ENCODE measurements at places on chromosomes 3 and 15.

- no peak for DNase-seq
These were observed 95.4 kb upstream of the SNRPA1 start for GRCh38 chr15:101390462-101390861.

DNA sequence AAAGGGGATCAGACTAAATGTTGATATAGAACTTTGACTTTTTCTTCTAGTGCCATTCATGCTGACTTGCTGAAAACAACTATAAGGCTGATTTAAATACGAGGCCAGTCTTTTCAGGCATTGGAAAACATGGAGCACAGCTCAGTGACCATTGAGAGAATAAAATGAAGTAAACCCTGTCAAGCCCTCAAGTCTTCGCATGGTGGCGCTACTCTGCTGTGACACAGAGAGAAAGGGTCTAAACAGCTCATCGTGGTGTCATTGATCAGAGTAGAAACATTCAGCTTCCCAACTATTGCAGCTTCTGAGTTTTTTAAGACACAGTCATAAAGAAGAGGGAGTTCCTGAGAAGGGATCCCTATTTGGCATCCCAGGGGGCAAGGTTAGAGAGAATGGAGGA lies 716.2 kb downstream of the DIPK2A start:
- DNase-seq: no peak

- DNase-seq: no peak
These were observed 271.0 kb upstream of the TBL1XR1 start for GRCh38 chr3:177468331-177468730.

DNA sequence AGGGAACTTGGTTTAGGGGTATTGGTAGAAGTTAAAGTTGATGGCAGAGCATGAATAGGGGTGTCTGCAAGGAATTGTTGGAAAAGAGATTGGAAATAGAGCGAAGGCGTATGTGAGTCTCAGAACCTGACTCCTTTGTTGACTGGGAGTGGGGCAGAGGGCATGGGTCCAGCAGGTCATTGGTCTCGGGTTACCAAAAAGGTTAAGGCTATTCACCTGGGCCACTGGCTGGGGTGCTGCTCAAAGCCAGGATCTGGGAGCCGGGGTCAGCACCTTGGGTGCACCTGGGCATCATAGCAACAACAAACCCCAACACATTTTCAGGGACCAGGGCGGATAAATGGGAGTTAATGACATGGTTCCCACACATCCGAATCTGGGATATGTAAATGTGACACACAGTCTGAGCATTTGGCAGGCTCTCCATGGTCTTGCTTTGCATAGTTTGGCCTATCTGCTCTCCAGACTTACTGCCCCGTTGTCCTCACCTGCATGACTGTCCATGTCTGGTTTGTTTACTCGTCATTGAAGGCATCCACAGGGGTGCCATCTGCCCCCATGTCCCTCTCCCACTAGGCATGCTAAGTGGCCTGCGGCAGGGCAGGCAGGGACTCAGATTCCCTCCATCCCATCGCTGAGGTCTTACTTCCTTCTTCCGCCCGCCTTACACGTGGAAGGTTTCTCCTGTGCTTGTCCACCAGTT lies 10.1 kb downstream of the KLF13 start:
- DNase-seq: no peak

GRCh38 chr3:12444582-12445471 lies 39.5 kb upstream of the TSEN2 start:
- no peak for DNase-seq

- no peak for DNase-seq
These were observed 267.0 kb downstream of the CHL1 start for GRCh38 chr3:463252-464192.

GRCh38 chr3:14119651-14120050 lies 5.0 kb downstream of the CHCHD4 start:
- no peak for DNase-seq

DNA sequence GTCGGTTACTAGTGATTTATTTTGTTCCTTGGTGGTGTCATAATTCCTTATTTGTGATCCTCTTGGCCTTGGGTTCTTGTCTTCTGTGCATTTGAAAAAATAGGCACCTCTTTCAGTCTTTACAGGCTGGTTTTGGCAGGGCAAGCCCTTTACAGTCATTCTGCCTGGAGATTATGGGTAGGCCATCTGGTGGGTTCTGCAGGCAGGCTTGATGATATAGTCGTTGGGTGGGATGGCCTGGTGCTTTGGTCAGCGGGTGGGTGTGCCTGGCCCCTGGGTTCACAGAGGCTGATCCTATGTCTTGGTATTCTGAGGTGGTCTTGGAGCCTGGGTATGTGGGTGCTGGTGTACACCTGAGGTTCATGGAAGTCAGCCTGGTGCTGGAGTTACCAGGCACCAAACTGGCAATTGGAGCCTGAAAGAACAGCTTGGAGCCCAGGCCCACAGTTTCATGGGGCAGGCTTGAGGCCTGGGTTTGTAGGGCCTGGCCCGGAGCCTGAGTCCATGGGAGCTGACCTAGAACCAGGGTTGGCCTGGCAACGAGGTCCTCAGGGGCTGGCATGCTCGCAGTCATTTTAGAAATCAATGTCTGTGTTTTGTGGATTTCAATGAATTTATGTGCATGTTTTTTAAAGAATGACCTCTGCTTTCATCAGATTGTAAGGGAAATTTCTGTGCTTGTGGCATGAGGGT lies 63.3 kb downstream of the DOCK3 start:
- DNase-seq: no peak

- no peak for DNase-seq
These were observed 103.0 kb upstream of the TBL1XR1 start for GRCh38 chr3:177300039-177300833.

- DNase-seq: no peak
These were observed 556.7 kb downstream of the FGF12 start for GRCh38 chr3:192170659-192171058.

DNA sequence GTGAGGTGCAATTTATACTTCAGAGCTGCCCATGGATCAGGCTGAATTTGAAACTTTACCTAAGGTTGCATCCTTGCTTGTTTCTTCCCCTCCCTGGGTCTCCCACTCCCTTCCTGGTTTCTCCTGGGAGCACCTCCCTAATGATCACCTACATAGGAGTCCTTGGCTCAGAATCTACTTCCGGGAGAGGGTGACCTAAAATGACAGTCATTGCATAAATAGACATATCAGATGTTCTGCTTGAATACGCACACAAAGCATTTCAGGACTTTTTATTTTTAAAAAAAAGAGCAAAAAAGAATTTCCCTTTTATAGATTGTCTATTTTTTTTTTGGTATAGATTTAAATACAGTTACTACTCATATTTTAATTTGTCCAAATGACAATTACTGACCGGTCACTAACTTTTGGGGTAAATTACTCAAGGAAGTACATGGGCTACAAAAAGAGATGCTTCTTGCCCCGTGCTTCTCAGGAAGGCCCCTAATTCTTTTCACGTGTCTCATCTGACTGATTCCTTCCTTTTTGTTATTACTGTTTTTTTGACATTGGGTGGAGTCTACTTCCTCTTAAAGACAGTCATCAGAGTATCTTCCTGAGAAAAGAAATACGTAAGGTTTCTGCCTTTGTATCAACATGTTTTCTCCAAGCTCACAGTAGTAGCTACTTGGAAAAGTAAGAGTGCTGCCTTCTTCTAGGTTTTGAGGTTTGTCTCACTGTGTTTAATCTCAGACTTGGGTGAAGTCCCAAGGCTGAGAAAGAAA lies 4.9 kb upstream of the MYZAP start:
- no peak for DNase-seq

DNA sequence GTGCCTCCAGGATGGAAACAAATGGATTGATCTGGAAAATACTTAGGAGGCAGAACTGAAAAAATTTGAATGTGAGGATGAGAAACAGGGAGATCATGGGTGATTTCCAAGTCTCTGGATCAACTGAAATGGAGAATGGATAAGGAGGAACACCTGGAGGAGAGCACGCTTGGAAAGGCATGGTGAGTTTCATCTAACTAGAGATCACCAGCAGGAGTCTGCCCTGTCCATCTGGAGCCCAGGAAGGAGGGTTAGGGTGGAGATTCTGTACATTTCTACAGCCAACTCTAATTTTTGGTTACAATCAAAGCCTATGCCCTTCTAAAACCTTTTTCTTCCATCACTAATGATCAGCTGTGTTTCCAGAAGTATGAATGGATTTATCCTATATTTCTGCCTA lies 995.9 kb upstream of the CFAP20DC start:
- no peak for DNase-seq

GRCh38 chr3:42747581-42747980 lies 25.5 kb downstream of the CCDC13 start:
- DNase-seq: peak; percentile 16

DNA sequence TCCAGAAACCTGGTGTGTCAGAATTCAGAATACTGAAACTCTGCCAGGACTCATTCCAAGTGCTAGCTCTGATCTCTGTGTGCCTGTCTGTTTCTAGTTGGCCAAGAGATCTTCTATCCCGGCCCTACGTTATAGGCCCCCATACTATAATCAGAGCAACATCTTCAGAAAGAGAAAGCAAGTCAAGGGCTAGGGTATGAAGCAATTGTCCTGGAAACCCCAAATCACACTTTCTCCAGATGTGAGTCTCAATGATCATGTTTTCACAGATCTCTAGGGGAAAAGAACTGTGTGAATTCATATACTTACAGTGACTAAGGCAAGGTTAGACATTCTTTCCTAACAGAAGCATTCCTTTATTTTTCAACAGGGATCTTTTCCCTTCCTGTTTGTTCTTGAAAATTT lies 309.7 kb downstream of the SLC9A9 start:
- DNase-seq: no peak

DNA sequence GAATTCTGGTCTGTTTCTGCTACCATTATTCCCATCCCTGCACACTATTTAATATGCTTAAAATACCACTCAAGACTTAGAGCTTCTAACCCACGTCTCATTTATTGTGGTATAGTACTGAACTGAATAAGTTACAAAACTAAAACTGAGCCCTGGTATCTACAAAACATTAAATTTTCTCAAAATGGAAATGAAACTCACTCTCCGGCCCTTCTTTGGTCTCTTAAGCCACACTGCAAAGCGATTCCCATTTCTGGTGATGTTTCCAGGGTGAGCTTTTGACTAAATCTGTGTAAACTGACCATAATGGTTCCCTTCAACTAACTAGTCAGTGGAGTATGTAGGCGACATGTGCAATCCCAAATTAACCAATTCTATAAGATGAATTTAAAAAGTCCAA lies 18.6 kb downstream of the KPNA4 start:
- no peak for DNase-seq

DNA sequence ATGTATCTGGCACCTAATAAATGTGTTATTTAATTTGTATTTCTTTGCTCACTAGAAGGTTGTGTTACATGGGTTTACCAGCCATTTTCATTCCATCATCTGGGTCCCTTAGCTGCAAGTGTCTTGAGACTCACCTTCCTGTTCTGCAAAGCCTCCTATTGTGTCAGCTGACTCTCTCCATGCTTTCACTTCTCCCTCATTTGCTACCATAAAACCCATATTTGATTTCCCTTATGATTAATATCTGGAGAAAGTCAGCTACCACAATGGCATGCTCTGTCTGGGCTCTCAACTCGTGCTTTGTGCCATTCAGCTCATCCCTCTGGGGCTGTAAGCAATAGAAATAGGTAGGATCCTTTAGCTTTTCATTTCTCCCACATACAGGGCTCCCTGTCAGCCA lies 79.5 kb upstream of the EIF1B start:
- DNase-seq: no peak

GRCh38 chr3:9409981-9410854 lies 12.8 kb downstream of the SETD5 start:
- DNase-seq: no peak

DNA sequence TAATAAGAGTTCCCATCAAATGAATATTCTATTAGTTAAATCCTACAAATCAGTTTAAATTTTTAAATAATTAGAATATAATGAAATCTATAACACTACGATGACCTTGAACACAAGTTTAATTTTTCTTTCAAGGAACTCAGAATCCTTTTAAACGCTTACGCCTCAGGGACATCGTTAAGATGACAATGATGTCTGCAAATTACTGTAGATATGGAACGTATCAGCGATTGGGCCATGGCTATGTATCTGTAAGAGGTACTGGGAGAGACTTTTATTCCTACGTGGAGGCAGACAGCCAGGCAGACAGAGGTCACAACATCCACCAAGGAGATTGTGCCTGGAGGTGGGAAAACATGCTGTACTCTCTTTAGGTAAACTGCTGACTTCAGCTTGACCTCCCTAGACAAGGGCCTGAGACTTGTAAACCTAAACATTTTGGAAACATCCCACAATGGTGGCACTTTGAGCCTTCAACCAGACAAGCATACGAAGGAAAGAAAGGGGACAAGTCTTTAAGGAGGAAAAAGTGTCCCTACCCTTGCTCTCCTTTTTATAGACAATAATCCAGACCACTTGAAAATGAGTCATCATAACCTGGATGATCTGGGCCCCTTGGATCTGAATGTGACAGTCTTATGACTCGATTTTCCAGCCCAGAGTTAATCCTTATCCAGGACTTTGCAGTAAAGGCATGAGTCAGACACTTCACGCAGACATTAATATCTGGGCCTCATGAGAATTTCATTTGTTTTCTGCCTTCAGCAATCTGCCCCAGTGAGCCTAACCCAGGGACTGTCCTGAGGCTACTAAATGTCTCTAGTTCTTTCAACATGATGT lies 6.8 kb upstream of the LDHAL6B start:
- no peak for DNase-seq

GRCh38 chr3:100782348-100782747 lies 73.1 kb downstream of the TFG start:
- no peak for DNase-seq

GRCh38 chr3:15409774-15410173 lies 17.6 kb downstream of the METTL6 start:
- DNase-seq: no peak

- DNase-seq: no peak
These were observed 175.4 kb downstream of the TBC1D2B start for GRCh38 chr15:77901921-77902750.

DNA sequence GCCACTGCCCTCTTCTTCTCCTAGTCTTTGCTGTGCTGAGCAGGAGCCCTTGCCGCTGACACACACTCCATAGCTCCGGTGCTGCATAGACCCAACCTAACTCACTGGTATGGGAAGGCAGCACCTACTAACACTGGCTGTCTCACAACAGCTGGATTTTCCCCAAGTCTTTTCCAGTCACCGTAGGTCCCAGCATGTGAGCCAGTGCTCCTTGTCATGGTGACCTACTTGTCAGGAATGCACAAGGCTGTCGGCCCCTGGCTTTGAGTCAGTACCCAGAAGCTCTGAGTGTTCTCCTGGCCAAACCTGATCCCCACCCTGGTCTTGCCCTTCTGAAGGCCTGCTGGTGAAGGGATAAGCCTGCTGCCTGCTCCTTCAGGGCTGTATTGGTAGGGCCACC lies 25.7 kb downstream of the AMOTL2 start:
- DNase-seq: no peak

- no peak for DNase-seq
These were observed 87.7 kb upstream of the LIMD1 start for GRCh38 chr3:45506751-45507391.

- no peak for DNase-seq
These were observed 9.7 kb downstream of the ETV5 start for GRCh38 chr3:186099178-186099577.

- peak; percentile 59 for DNase-seq
These were observed 125.5 kb downstream of the GADL1 start for GRCh38 chr3:30768703-30769550.

GRCh38 chr3:179710079-179710478 lies 57.2 kb downstream of the USP13 start:
- no peak for DNase-seq
